ENCODE measurements at places on chromosomes 16 and 17. TPM values are rescaled to one million over a fixed set of nuclear protein-coding genes. Genes with fewer than 3 reads are reported as not detected.

PPP1R27 gene
- total RNA-seq: not detected

METTL2A gene
- total RNA-seq: 16.7 TPM

NPTX1 gene
- total RNA-seq: 230 TPM

SHISA6 gene
- total RNA-seq: not detected

AOC3 gene
- 1.5 TPM for total RNA-seq

BIRC5 gene
- 90.8 TPM for total RNA-seq
